NCI-H187 (cell line): ENCODE measurements at places on chromosomes 13 and 19.
A peak's percentile ranks its signal among the peaks of the same experiment; 100 is the strongest.

GRCh38 chr19:42596391-42597072 lies 1.8 kb upstream of the CEACAM8 start:
- no peak for DNase-seq

DNA sequence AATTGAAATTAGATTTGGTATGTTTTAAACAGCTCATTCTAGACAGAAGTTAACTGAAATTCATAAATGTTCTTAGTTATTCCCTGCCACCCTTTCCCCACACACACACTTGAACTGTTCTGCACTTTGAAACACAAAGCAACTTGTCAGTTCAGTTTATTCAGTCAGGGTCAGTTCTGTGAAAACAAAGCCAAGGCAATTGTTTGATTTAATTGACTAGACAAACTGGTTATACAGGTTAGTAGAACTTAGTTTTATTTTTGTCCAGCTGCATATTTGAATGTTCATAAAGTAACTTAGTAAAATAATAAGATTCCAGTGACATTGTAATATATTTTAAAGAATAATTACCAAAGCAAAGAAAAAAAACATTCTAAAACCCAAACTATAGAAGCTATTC lies 98.3 kb upstream of the KLF5 start:
- DNase-seq, result no peak

DNA sequence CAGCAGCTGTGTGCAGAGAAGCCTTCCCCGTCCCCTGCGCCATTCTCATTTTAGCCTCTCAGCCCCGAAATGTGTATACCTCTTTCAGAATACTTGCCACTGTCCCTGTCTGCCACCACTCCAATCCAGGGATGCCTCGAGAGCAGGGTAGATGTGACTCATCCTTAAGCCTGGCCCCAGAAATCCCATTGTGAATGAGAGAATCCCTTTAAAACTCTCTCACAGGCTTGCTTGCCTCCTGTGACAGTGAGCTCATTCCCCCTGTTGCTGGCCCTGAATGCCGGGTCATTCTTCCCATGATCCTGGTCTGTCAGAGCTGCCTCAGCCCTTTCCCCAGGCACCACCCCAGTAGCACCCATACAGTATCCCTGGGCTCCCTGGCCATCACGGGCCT lies 9.6 kb downstream of the AP2A1 start:
- no peak for DNase-seq

DNA sequence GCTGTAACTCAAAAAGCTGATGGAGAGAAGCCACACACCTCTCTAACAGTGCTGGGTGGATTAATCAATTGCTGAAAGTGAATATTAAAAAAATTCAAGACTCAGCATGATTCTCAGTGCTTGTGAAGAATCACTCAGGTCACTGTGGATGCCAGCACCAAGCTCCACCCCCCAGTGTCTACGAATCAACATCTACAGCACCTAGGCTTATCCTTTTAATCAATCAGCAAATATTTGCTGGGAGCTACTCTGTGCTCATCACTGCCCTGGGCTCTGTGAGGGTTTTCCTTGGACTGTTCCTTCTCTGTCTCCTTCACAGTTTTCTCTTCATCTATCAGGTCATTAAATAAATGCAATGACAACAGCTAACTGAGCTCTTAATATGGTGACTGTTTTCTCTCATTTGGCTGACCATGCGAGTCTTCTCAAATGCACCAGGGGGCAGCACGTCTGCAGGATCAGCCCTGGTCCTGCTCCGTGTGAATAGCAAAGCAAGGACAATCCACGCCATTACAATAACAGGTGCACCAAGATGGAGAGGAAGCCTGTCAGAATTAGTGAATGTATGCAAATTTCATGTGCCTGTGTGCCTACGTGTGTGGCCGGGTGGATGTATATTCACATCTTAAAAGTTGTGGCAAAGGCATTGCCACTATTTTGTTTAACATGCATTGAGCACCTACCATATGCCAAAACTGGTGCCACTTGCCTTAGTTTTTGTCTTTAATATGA lies 14.6 kb upstream of the C13orf42 start:
- peak; percentile 54 for DNase-seq

DNA sequence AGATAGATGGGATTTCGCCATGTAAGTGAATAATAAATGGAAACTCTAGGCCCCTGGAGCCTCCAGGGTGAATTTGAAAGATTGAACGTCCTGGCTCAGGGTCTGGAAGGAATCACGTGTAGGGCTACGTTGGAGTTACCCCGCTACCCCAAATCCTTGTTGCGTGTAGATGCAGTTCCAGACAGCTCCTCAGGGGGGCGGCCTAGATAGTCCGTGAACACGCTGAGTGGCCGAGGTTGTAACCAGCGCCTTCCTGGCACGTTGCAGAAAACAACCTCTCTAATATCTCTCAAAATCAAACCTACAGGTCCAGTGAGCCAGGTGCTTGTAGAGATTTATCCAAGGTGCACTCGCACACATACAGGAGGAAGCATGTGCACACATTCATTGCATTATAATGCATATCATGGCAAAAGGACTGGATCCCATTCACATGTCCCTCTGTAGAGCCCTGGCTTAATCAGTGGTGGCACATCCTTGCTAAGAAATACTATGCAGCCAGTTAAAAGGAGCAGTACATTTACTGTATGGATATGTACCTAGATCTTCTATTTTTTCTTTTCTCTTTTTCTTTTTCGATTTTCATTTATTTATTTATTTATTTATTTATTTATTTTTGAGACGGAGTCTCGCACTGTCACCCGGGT lies 2.5 kb upstream of the KEAP1 start:
- no peak for DNase-seq

DNA sequence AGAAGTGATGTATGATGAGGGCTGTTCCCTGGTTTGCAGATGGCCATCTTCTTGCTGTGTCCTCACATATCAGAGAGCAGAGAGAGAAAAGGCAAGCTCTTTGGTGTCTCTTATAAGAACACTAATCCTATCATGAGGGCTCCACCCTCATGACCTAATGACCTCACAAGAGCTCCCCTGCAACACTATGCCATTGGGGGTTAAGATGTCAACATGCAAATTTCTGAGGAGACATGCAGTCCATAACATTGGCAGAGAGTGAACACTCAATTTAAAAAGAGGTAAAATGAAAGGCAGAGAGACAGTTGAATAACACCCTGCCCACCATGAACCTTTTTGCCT lies 10.9 kb downstream of the FAM187B start:
- no peak for DNase-seq
